Lung (tissue), 17 donors: ENCODE measurements at places on chromosomes 6 and 20.

DNA sequence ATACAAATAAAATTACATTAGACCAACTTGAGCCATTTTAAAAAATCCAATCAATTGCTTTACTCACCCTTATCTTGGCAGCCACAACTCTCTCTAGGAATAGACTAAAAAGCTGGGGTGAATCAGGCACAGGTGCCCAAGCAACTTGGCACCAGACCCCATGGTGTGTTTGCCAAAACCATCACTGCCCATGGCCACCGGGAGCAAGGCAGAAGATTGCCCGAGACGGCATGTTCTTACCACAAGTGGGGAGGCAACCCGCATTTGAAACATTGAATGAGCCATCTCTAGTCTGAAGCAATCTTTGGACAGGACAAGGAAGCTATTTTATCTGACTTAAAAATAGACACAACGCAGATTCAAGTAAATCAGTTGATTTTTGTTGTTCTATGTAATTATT, 69.0 kb downstream of the SMLR1 start:
- DNase-seq = no peak
- H3K27me3 ChIP-seq = no peaks in the 10 kb centered on the region
- H3K27ac ChIP-seq = no peak overlapping the region
- peaks cover 46% of the 10 kb centered on the region for H3K36me3 ChIP-seq
- no peaks in the 10 kb centered on the region for H3K4me1 ChIP-seq
- H3K4me3 ChIP-seq = no peak overlapping the region

DNA sequence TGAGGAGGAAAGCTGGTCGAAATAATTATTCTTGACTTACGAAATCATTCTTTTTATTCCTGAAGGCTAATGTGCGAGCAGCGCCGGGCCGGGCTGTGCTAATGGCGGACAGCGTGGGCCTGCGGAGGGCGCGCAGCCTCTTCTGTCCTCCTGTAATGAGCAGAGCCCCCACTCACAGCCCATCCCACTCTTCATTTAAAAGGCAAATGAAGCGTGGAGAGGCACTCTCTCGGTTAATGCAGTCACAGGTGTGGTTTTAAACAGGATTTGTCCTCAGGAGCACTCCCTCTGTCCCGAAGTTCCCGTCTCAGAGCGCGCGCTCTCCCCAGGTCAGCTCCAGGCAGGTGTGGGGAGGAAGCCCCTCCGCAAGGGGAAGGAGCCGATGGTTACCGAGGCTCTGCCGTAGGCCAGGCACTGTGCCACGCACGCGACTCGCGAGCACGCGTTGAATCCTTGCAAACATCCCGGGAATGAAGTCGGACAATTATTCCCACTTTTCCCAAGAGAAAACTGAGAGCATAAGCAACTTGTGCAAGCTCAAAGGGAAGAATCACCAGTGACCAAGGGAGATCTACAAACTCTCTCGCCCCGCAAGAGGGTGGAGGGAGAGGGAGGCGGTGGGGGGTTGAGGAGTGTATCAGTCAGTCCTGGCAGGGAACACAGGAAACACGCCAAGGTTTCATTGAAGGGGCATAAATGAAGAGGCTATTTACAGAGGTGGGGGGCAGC, 35.5 kb upstream of the ZFAND3 start:
- H3K27ac ChIP-seq = no peak overlapping the region
- no peaks in the 10 kb centered on the region for H3K27me3 ChIP-seq

DNA sequence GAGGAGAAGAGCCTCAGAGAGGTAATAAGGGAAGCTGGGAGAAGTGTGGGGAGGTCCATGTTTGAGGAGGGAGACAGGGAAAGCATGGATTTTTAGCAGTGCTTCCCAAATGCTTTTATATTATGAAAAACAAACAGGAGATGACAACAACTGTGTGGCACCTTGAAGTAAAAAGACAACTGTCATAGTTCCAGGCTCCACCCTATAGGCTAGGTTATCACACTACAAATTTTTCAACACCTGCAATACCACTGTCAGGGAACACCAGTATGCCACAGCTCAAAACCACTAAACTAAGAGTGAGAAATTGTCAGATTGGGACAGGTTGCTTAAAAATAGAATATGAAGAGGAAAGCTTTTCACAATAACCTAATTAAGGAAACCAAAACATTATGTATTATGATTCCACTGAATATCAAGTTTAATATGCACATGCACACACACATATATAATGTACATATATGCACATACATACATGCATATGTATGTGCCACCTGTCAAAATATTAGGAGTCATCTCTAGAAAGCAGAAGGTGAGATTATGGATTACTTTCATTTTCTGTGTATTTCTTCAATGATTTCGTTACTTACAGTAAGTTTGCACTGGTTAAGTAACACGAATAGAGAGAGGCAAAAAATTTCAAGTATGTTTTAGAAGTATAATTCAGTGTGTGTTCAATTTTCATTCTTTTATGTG, 261.2 kb downstream of the PTPRK start:
- H3K27ac ChIP-seq = no peak overlapping the region
- H3K27me3 ChIP-seq = no peaks in the 10 kb centered on the region
- peaks cover 6% of the 10 kb centered on the region for H3K4me1 ChIP-seq
- H3K4me3 ChIP-seq = no peak overlapping the region
- H3K36me3 ChIP-seq = no peaks in the 10 kb centered on the region
- DNase-seq = no peak

- H3K4me1 ChIP-seq = no peaks in the 10 kb centered on the region
- H3K27ac ChIP-seq = no peak overlapping the region
- H3K27me3 ChIP-seq = no peaks in the 10 kb centered on the region
- no peak for DNase-seq
- peaks cover 71% of the 10 kb centered on the region for H3K36me3 ChIP-seq
These were observed 32.5 kb upstream of the ADIG start for GRCh38 chr20:38548356-38549083.

- DNase-seq = no peak
- no peak overlapping the region for H3K27ac ChIP-seq
- H3K4me3 ChIP-seq = no peak overlapping the region
- no peaks in the 10 kb centered on the region for H3K27me3 ChIP-seq
- H3K4me1 ChIP-seq = no peaks in the 10 kb centered on the region
- H3K36me3 ChIP-seq = no peaks in the 10 kb centered on the region
These were observed 106.4 kb downstream of the SCP2D1 start for GRCh38 chr20:18919996-18920395.

- H3K4me3 ChIP-seq = no peak overlapping the region
- no peak overlapping the region for H3K27ac ChIP-seq
- no peaks in the 10 kb centered on the region for H3K27me3 ChIP-seq
- DNase-seq = no peak
These were observed 24.2 kb upstream of the SNX9 start for GRCh38 chr6:157798851-157799250.

GRCh38 chr6:39892490-39893129, 41.7 kb downstream of the MOCS1 start:
- H3K4me1 ChIP-seq = no peaks in the 10 kb centered on the region
- no peaks in the 10 kb centered on the region for H3K27me3 ChIP-seq
- DNase-seq = peak; percentile 64
- H3K36me3 ChIP-seq = peaks cover 17% of the 10 kb centered on the region

DNA sequence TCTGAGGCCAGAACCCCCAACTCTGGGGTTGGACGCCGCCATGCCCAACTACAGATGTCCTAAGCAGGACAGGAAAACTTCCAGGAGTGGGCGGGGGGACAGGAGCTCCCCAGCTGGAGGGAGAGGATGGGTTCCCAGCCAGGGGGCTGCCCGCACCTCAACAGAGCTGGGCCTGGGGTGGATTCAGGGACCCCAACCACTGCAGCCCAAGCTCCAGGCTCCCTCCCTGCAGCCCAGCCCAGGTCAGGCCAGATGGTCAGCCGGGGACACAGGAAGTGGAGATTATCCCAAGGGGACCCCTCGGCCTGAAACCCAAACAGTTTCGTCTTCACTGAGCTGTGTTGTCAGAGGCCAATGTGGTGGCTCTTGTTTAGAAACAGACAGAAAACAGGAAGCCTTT, 9.4 kb downstream of the LAMA5 start:
- H3K4me3 ChIP-seq = no peak overlapping the region
- peak overlapping the region; percentile 87 for H3K27ac ChIP-seq
- peak; percentile 13 for DNase-seq
- no peaks in the 10 kb centered on the region for H3K27me3 ChIP-seq
- no peaks in the 10 kb centered on the region for H3K36me3 ChIP-seq
- H3K4me1 ChIP-seq = peaks cover 20% of the 10 kb centered on the region

DNA sequence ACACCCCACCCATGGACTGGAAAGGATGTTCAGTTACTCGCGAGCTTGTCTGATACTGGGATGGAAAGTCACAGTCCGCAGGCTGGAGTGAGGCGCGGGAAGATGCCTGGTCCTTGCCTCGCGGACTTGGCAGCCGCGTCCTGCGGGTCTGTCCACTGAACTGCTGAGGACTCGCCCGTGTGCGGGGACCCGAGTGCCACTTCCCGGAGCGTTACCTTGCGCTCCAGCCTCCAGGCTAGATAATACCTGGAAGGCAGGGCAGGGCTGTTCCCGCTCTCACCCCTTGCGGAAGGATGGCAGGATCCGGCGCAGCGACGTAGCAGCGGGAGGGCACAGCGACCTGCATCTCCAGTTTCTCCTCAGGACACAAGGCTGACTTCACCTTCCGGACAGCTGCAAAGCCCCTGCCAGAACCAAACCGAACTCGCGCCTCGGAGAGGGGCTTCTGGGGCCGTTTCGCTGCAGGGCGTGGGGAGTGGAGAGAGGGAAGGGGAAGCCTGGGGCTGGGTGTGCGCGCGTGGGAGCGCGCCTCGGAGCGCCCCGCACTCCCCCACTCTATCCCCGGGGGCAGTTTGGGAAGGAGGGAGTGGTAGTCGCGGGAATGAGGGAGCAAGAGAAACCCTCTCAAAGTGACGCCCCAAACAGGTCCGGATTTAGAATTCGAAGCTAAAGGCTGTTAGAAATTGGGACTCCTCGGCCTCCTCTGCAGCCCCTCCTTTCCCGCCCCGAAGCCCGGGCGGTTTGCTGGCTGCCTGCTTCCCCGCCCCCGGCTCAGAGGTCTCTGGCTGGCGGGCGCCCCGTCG, at the start of gene KCNQ5:
Gene KCNQ5, plus strand, starts transcription at position 774 of the 803 bp plus-strand sequence.
- H3K4me3 ChIP-seq = peak within 1 kb of the TSS; percentile 5
- H3K27me3 ChIP-seq = peaks cover 49% of the 10 kb centered on the region
- no peak within 1 kb of the TSS for H3K27ac ChIP-seq
- DNase-seq = peak; percentile 28
- H3K36me3 ChIP-seq = no peaks in the 10 kb centered on the region

DNA sequence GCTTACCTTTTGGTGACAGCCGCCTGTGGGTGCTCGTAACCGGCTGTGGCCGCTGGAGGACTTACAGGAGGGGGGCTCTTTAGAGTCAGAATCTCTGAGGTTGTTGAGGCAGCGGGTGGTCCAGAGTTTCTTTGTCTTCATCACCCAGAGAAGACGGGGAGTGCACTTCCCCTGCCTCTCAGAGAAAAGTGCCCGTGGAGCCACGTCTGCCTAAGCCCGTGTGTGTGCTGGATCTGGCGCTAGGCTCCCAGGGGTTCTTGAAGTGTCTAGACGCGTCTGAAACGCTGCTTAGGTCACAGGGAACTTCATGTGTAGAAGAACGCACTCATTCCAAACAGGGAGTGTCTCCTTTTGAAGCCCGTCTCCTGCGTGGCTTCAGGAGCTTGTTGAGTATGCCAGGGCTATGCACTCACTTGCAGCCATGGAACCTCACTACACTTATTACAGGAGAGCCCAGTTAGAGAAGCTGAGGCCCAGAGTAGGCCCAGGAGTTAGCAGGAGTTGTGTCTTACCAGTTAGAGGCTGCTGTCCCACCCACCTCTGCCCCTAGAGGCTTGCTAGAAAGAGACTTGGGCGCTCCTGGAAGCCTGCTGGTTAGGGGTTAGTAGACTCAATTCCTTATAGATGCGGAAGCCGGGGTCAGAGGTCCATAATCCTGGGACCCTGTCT, 1.3 kb downstream of the LSM14B start:
- H3K36me3 ChIP-seq = peaks cover 30% of the 10 kb centered on the region
- H3K27me3 ChIP-seq = no peaks in the 10 kb centered on the region
- H3K4me1 ChIP-seq = peaks cover 9% of the 10 kb centered on the region
- DNase-seq = no peak
- peak overlapping the region; percentile 76 for H3K4me3 ChIP-seq

GRCh38 chr6:139762587-139763031, 388.2 kb upstream of the CITED2 start:
- no peaks in the 10 kb centered on the region for H3K27me3 ChIP-seq
- no peaks in the 10 kb centered on the region for H3K4me1 ChIP-seq

DNA sequence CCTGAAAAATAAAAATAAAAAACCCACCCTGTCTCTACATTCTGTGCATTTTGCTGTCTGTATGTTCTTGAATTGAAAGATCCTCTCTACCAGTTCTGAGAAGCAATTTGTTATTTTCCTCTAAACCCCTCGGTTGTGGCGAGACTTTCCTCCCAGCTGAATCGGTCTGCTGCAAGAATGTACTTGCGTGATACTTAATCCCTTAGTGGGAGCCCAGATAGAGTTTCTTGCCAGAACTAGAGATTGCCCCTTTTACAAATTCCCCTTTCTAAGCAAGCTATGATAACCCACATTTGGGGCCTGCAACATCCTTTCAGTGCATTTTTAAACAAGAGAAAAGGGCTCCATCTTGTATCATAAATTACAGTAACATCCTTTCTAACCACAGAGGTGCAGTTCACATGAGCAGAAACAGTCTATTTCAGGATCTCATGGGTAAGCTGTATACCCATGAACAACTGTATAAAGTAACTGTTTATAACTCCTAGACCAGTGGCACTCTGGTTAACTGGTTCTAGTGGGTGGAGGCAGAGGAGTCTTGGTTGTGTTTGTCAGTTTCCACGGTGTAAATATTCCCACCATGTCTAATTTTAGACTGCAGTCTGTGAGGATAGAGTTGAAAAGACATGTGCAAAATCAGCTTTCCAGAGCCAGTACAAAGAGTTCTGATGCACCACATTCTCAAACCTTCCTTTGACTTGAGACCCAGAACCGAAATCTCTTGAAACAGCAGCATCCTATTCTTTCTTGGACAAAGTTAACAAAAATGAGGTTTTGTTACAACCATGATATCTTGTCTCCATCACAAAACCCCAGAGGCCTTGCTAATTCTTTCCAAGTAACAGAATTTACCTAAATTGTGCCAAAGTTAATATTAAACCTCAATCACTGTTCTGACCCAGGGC, 113.1 kb upstream of the ZNF217 start:
- peaks cover 2% of the 10 kb centered on the region for H3K4me1 ChIP-seq
- no peak overlapping the region for H3K4me3 ChIP-seq
- H3K27me3 ChIP-seq = no peaks in the 10 kb centered on the region

- H3K4me1 ChIP-seq = no peaks in the 10 kb centered on the region
- no peaks in the 10 kb centered on the region for H3K36me3 ChIP-seq
- H3K4me3 ChIP-seq = no peak overlapping the region
- no peak for DNase-seq
- H3K27me3 ChIP-seq = no peaks in the 10 kb centered on the region
- H3K27ac ChIP-seq = no peak overlapping the region
These were observed 184.1 kb upstream of the ARID1B start for GRCh38 chr6:156593127-156593526.
